LNCaP clone FGC (cell line): ENCODE measurements at places on chromosomes 1 and 21.

GRCh38 chr1:59703226-59703917 is 111.4 kb upstream of the HOOK1 start:
- DNase-seq, result no peak

DNA sequence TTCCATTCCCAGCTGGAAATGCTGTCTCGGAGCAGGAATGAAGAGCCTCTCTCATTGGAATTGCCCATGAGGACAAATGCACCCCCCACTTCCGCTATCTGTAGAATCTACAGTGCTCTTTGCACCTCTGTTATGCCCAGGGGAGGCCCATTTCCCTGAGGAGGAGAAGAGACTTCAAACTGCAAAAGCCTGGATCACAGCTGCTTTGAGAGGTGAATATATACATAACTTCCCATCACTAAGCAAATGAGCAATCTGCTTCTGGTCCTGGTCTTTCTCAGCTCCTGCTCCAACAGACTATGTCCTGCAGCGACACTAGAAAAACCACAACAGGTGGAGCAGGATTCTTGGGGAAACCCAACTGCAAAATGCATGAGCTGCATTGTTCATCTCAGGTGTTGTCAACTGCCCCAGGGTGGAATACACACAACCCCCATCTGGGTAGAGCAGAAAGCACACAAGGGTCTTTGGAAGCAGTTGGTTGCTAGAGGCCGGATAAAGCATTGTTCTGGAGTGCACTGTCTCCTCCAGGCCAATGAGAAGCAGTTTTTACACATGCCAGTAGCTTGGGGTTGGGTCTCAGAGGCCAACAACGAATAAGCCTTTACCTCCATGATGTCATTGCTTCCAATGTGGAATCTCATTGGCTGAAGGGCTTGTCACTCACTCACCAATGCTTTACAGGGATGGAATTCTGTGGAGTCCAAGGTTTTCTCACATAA is 67.7 kb upstream of the RAB4A start:
- no peak for DNase-seq

DNA sequence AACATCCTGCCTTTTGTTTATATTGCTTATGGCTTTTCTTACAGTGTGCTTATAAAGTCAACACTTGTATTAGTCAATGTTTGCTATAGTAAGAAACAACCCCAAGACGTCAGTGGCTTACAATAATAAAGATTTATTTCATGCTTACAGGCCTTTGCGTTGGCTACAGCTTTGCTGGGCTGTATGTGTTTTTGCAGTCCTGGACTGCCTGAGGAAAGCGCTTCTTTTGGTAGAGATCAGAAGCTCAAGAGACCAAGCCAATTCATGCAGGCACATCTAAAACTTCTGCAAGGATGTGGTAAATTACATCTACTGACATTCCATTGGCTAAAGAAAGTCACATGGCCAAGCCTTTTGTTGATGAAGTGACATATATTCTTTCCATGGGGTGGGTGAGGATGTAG is 17.5 kb upstream of the PRKAA2 start:
- DNase-seq, result peak; percentile 67

DNA sequence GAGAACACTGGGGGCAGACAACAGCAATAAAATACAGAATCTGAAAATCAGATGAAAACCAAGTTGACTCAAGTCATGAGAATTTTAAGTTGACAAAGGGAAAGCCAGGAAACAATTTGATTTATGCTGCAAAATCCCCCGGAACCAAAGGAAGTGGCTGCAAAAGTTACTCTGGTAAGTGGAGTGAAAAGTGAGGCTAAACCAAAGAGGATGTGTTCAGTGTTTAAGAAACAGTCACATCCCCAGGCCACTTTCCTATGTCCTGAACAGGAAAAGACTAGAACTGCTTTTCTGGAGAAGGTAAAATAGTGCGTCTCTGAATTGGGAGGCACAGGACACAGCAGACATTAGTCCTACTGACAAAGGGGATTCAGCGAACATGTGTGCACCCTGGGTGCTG is 5.9 kb downstream of the TARBP1 start:
- no peak for DNase-seq

- DNase-seq, result no peak
Observed at GRCh38 chr1:207328004-207328403, 6.5 kb downstream of the CD55 start.

DNA sequence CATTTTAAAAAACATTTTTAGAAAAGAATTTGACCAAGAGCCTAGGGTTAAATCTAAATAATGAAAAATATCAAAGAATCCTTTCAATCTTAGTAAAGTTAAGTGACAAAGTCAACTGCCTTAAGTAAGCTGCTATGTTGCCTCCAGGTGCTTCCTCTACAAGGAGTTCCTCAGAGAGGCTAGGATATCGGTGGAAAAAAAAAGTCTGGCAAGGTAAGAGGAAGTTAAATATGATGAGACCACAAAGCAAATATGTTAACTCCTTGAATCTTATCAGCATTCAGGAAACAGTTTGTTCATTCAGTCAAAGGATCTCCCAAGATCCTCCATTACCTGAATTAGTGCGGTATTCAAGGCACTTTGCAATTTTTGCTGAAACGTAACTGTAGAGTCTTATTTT is 563.5 kb downstream of the PTPRC start:
- no peak for DNase-seq

- DNase-seq, result no peak
Observed at GRCh38 chr1:204990721-204991341, 52.2 kb upstream of the CNTN2 start.

DNA sequence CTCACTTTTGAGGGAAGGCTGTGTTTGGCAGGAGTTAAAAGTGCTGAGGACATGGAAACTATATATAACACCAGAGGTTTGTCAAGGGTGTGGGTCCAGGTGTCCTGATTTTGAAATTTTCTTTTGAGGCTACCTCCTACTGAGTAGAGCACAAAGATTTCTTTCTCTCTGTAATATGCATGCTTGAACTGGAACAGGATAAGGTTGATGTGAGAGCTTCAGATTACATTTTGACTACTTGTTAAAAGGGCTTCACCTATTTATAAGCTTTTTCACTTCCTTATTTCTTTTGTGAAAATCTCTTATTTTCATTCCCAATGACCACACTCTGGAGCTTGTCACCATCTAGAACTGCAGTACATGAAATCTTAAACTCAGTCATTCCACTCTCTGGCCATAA is 59.8 kb upstream of the PLA2G4A start:
- DNase-seq, result no peak

DNA sequence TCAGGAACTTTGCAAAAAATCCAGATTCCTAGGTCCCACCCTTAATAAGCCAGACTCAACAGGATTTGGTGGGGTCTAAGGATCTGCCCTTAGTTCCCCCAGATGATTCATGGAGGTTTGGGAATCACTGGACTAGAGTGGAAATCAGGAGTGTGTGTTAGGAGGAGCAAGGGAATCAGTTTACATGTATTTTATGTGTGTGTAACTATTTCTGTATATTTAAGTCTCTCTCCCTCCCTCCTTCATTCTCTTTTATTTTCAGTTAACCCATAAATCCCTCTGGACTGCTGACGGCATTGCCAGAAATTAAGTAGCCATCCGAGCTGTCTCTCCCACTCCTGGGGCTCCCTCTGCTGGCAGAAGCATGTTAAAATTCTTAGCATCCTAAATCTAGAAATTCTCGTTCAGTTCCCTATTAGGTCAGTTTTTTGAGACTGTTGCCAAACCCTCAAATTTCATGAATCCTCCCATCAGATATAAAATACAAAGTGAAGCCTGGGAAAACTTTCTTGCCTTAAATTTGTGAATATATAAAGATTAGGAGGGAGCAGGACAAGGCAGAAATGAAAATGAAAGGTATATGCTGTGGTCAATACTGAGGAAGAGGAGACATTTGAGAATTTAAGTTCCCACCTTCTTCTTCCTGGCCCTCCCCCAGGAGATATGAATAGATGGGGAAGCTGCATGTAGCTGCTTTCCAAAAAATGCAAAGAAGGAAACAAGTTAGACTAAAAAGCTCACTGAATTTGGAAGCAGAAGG is 11.7 kb upstream of the HSD11B1 start:
- peak; percentile 56 for DNase-seq

DNA sequence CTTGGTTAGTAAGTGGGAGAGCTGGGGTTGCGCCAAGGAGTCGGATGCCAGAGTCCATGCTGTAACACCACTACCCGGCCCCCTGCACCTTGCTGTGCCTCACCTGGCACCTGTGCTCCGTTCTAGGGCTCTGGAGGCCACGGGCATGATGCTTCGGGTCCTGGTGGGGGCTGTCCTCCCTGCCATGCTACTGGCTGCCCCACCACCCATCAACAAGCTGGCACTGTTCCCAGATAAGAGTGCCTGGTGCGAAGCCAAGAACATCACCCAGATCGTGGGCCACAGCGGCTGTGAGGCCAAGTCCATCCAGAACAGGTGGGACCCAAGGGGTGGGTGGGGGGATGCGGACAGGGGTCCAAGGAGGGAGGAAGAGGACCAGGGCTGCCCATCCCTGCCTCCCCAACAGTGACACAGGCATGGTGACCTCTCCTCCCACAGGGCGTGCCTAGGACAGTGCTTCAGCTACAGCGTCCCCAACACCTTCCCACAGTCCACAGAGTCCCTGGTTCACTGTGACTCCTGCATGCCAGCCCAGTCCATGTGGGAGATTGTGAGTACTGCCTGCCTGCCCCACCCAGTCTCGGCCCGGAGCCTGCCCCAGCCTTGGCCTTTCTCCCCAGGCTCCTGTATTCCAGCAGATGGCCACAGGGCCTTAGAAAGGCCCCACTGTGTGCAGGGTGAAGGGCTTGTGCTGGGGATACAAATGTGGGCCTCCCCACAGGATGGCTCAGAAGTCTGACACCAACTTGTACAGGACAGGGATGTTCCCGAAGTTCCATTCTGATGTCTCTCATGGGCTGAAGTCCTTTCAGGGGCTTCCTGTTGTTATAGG is 9.6 kb upstream of the HTR6 start:
- DNase-seq, result no peak

DNA sequence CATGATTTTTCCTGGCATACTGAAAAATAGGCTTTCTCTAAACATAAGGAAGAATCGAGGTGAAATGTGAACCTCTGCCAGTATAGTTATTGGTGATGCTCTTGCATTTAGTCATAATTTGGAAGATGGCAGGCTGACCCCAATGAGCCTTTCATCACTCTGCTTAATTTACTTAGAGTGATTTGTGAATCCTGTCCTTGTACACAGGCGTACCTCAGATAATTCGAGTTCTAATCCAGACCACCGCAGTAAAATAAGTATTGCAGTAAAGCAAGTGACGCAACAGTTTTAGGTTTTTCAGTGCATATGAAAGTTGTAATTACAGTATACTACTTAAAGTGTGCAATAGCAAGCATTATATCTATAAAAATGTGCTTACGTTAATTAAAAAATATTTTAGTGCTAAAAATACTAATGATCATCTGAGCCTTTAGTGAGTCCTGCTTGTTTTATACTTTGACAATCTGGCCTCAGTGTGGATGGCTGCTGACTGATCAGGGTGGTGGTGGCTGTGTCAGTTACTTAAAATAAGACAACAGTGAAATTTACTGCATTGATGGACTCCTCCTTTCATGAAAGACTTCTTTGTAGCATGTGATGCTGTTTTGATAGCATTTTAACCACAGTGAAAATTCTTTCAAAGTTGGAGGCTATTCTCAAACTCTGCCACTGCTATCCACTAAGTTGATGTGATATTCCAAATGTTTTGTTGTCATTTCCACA is 1.7 kb downstream of the PKNOX1 start:
- DNase-seq, result no peak

DNA sequence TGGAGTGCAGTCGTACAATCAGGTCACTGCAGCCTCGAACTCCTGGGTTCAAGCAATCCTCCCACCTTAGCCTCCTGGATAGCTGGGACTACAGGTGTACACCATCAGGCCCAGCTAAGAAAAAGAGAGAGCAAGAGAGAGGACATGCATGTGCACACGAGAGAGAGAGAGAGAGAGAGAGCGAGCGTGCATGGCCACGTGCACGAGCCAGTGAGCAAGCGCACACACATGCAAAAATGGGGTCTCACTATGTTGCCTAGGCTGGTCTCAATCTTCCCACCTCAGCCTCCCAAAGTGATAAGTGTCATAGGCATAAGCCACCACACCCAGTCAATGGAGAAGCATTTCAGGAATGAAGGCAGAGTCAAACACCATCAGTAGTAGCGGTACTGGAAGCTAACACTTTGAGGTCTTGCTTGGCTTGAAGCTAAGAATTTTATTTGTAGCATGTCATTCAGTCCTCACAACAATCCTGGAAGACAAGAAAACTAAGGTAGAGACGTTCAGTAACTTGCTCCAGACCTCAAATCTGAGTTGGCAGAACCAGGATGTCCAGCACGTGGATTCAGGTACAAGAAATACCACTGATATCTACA is 14.5 kb downstream of the GNB1 start:
- DNase-seq, result no peak

- no peak for DNase-seq
Observed at GRCh38 chr1:43493661-43494450, 36.8 kb upstream of the PTPRF start.

GRCh38 chr21:39955326-39955725 is 88.1 kb downstream of the PCP4 start:
- DNase-seq, result no peak

DNA sequence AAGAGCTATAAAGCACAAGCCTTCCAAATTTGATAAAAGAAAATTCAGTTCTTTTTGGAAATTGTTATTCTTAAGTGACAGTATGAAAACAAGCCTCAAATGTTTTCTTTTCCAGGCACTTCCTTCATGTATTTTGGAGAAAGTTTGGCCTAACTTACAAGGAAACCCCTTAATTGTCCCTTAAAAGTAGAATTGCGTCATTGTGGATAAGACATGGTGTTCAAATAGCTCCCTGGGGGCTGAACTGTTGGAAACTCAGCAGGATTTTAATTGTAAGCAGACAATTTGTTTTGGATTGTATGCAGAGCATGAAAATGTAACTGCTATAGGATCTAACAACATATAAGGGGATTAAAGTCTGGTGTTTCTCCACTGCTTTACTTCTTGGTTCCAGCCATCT is 35.4 kb upstream of the FGGY start:
- no peak for DNase-seq

GRCh38 chr1:2509589-2509988 is 16.8 kb downstream of the PANK4 start:
- no peak for DNase-seq

- DNase-seq, result peak; percentile 28
Observed at GRCh38 chr21:38831526-38832467, 26.1 kb downstream of the ETS2 start.

GRCh38 chr1:89037186-89037585 is 14.5 kb upstream of the GBP3 start:
- DNase-seq, result no peak

DNA sequence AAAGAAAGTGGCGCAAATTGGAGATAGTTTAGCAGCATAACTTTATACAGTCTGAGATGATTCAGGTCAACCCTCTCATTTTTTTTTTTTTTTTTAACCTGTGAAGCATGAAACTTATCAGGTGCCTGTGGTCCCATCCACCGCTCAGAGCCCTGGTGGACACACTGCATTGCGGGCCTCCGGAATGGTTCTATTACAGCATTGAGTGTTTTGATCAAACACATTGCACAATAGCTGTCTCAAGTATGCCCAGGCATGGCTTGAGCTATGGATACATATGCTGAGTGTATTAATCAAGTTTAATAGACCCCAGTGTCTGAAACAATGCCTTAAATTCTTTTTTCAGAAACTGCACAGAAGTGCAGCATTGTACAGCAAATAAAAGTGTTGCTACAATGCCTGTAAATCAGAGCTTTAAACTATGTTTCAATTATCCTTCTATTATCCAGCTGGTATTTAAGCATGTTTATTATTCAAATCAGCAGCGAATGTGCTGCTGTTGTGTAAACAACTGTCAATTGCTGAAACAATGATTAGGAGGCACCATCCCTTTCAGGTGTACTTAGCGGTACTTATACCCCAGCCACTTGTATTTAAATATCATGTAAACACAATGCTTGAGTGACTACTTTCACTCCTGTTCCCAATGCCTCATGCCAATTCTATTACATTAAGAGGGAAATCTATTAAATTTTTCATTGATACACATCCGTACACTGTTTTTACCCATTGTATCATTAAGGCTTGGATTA is 456.6 kb downstream of the RPS6KC1 start:
- DNase-seq, result no peak
